Stimulated activated CD8-positive, alpha-beta memory T cell treated with anti-CD3 and anti-CD28 coated beads, Interleukin-15, amount 100 ng/mL, for 48 hours (primary cell): ENCODE measurements at places on chromosomes 6 and 20.

DNA sequence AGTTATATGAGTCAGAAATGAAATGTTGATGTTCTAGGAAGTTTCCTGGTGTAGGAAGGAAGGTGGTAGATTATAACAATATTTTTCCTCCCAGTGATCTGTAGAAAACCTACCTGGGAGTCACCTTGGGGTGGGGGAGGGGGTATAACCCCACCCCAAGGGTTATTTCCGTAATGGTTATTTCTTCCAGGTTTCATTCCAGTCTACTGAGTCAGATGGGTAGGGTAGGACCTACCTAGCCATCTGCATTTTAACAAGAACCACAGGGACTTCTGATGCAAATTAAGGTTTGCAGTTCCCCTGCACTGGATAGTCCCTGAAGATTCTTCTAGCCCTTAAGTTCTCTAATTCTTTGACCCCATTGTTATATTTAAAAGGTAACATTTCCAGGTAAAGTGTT, 88.9 kb downstream of the ARMC2 start:
- no peak for DNase-seq

- DNase-seq, result no peak
These were observed 45.9 kb upstream of the PXDC1 start for GRCh38 chr6:3797231-3798054.

- DNase-seq, result no peak
These were observed 117.8 kb downstream of the FOXA2 start for GRCh38 chr20:22466447-22467171.

- no peak for DNase-seq
These were observed 23.1 kb downstream of the NEDD9 start for GRCh38 chr6:11209369-11209768.

DNA sequence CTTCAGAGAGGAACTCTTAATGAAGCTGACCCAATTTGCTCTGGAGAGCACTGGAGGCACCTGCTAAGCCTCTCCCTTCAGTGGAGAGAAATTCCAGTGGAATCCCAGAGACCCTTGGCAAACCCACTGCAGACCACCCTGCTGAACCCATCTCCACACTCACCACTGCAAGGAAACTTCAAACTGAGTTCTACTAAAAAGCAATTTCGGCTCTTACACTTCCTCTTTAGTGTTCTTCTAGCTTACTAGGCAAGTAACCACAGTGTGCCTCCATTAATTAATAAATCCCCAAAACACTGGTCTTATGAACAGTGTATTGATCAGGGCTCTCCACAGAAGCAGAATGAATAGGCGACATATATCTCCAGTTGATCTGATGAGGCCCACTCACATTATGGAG, 43.0 kb upstream of the HLA-E start:
- no peak for DNase-seq

DNA sequence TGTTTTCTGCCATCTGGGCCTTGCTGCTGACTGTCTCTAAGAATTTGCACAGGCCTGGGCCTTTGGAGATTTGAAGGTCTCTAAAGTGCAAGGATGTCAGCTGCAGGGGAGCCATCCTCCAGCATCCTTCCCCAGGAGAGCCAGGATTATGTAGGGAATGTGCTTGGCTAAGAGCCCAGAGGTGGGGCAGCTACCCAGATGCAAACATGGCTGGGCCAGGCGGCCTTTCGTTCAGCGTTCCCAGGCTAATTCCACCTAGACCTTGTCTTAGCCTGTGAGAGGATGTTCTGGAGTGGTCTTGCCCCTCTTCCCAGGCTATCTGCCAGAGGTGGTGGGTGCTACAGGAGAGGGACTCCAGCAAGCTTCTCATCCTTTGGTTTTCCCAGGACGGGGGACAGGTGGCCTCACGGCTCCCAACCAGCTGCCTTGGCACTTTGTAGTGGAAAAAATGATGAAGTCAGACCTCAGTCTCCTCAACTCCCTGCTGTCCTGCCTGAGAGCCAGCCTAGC, 7.7 kb upstream of the PTGIS start:
- DNase-seq, result no peak

DNA sequence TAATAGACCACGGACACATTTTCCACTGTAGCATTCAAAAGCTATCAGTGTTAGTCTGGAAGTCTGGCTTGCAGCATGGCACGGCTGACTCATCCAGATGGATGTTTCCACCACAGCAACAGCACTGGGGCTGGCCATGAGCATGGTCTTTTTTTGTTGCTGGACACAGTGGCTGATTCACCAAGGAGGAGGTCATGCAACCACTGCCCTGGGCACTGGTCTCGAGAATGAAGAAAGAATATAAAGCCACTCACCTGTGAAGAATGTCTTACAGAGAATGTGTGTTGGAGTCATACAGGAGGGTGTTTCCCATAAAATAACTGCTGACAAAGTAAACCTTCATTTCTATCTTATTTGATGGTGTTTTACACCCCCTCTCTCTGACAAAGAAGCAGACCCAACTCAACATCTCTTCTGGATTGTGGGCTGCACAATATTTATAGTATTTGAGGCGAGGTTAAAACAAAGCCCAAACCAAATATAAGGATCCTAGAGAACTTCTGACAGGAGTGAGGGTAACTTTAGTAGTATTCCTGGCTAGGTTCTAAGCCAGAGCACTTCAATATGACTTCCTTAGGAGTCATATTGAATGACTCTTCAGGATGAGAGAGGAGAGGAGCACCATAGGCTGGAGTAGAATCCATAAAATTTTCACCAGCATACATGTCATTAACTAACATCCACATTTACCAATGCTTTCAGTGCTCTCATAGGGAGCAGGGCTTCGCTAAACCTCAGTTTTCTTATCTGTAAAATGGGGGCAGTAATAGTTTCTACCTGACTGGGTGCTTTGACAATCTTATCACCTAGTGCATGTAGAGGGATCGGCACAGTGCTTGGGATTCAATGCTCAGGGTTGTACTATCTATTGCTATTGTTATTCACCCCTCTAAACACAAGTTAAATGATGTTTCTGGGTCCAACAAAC, 121.4 kb downstream of the KIF13A start:
- no peak for DNase-seq

GRCh38 chr6:150670311-150670710, 70.6 kb downstream of the PLEKHG1 start:
- no peak for DNase-seq

DNA sequence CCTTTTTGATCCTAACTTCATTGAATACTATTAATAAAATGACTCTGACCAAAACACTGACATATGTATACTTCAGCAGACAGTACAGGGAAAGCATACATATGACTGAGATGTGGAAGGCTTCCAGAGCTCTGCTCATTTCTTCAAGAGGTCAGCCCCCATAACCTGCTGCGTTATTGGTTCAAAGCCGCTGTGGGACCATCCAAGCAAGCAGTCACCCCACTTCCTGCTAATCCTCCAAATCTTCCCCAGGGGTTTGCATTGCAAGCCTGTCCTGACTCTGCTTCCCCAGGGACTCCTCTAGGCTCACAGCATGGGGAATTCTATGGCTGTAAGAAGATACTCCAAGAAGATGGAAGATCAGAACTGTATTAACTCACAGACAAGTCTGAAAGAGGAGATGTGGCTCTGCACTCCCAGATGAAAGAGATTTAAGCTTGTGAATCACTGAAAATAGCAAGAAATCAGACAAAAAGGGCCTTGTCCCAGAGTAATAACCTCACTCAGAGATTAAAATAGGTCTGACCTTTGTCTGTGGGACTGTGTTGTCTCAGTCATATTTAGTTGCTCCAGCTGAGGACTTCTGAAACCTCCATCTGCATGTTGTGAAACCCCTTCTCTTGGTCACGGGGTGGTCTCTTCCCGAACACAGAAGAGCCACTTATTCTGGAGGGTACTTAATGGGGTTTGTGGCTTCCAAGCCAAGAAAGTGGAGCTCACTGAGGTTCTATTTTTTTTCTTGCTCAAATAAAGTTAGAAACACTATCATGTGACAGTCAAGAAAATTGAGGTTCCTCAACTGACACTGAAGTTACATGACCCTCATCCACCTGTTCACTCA, 101.5 kb upstream of the MARCKS start:
- DNase-seq, result no peak

DNA sequence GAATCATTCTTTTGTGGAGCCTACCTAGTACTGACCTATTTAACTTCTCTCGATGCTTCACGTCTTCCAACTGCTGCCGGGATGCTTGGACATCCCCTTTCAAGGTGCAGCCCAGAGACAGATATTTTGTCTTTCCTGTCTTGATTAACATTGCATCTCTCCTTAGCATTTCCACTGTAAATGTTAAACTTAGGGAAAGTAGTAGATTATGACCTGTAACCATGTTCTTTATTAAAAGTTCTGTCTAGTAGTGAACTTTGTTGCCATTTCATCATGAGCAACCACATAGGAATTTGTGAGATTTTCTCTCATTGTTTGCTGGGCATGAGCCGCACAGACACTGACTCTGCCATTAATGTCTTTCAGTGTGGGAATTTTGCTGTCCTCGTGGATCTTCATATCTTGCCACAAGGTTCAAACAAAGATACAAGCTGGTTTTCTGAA, 117.9 kb downstream of the JAG1 start:
- DNase-seq, result no peak

DNA sequence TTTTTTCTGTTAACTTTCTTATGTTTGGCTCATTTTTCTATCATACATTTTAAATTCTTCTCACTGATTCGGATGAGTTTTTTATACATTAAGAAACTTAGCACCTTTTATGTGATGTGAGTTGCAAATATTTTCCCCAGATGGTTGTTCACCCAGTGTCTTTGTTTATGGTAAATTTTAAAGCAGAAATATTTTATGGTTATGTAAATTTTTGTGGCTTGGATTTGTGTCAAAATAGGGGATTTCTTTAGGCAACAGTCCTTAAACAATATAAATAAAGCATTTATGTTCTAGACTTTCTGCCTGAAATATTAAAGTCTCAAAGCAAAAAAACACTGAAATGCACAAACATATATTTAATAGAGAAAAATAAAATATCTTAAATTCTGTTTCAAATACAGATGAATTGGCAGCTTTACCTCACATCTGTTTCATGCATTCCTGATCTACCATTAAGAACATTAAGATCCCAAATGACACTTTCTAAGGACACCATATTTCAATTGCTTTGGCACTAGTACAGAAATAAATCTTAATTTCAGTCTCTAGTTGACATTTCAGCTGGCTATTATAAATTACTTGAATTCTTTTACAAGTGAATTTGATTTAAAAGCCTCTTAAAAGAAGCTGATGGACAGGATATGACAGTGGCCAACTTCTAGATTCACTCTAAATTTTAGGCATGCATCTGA, 646.6 kb downstream of the HACE1 start:
- DNase-seq, result no peak

GRCh38 chr6:43779852-43780236, 9.8 kb downstream of the VEGFA start:
- no peak for DNase-seq

DNA sequence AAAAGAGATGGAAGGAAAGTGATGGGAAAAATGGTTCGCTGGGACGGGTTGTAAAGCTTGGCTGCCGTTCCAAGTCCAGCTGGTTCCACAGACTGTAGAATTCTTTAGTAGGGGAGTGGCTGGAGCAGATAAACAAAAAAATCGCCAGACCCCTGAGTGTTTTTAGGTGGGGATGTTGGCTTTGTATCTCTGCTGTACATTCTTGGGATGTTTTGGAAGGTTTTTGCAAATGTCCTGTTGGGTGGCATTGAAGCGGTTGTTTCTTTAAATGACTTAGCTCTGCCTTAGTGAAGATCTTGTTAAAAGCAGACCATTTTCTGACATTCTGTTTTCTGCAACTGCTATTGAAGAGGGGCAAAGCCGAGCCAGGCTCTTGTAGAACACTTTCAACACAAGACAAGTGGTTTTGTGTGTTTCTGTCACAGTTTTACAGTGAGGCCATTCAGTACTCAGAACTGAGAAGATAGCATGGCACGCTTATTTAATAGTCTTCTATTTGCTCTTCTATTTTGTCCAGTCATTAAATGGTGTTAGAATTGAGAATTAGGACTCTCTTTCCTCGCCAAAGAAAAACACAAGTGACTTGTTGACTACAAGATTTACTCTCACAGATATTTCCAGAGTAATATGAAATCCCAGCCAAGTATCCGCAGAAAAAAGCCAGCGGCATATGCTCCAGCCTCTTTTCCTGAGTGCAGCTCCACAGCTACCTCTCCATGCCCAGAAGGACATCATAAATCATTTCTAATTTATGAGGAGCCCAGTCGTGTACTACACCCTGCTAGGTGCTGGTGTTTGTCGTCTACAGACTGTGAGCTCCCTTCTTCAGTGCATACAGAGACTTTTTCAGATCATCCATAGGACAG, 65.8 kb downstream of the PHACTR2 start:
- no peak for DNase-seq

GRCh38 chr20:40323361-40323794, 365.7 kb downstream of the MAFB start:
- DNase-seq, result no peak

- DNase-seq, result no peak
These were observed 284.3 kb downstream of the EPM2A start for GRCh38 chr6:145451029-145451428.

- DNase-seq, result no peak
These were observed 20.5 kb downstream of the SIRPA start for GRCh38 chr20:1915725-1916124.

DNA sequence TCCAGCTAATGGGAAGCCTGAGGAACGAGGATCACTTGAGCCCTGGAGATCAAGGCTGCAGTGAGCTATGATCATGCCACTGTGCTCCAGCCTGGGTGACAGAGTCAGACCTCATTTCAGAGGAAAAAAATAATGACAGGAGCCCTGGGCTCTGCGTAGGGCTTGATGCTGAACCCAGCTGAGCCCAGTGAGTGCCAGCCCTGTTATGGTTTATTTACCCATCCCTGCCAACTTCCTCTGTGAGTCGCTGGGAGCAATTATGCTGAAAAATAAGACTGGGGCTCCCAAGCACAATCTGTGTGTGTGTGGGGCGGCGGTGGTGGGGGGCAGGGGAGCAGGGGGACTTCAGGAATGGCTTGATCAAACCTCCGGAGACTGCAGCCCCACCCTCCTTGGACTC, 75.9 kb upstream of the PMEPA1 start:
- DNase-seq, result no peak

DNA sequence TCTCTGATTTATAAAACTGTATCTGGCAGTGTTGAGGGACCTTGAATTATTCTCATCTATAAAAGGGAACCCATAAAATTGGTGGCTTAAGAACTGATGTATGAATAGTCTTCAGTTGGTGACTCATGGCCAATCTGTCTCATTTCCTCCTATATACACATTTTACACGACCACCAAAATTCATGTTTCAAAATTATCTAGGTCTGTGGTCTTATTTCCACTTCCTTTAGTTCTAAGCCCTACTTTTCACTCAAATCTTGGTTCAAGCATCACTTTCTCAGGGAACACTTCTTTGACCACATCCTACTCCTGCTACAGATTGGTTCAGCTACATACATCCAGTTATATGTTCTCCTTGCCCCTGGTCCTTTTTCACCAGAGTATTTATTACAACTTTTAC, 18.6 kb upstream of the ENPP1 start:
- no peak for DNase-seq

- DNase-seq, result no peak
These were observed 17.6 kb upstream of the SERPINB9 start for GRCh38 chr6:2920671-2921112.

- no peak for DNase-seq
These were observed 55.2 kb upstream of the PREP start for GRCh38 chr6:105458084-105458483.
